ENCODE measurements at places on chromosomes 7 and 10.

DNA sequence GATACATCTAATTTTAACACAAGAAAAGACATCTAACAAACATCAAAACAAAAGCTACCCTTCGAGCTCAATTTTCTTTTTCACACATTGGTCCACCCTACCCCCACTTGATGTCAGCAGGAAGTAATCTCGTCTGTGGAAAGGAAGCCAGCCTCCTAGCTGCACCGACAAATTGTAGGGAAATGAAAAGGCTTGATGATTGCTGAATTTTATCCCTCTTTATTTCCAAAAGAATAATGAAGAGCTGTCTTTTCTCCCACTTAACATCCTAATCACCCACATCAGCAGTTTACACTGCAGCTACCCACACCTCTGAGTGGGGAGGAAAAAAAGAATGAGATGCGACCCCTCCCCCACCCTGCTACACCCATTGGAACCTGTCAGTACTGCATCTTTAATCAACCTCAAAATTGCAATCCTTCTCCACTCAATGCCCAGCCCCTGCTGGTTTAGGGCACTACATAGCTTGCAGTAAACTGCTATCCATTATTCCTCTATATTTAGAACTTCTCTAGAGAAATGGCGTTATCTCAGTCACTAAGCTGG, 10.6 kb upstream of the CPVL start:
- DNase-seq = no peak

GRCh38 chr10:124728830-124729661, 15.1 kb downstream of the FAM53B start:
- DNase-seq = no peak

DNA sequence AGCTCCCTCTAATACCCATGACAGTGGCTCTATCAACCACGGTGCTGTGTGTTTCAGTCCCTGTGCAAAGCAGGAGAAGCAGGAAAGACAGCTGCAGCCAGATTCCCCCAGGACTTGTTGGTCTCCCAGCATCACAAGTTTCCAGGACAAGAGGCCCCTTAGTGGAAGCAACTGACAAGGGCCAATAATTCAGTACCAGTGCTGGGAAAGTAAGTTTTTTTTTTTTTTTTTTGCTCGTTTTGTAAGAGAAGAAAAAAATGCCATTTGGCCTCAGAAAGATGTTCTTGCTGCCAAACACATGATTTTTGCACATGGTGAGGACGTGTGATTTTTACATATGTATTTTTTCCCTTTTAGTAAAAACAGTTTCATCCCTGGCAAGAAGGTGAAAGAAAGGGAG, 284.2 kb upstream of the ZMIZ1 start:
- DNase-seq = no peak

- DNase-seq = no peak
Observed at GRCh38 chr7:17043012-17043877, 161.5 kb upstream of the AGR3 start.

DNA sequence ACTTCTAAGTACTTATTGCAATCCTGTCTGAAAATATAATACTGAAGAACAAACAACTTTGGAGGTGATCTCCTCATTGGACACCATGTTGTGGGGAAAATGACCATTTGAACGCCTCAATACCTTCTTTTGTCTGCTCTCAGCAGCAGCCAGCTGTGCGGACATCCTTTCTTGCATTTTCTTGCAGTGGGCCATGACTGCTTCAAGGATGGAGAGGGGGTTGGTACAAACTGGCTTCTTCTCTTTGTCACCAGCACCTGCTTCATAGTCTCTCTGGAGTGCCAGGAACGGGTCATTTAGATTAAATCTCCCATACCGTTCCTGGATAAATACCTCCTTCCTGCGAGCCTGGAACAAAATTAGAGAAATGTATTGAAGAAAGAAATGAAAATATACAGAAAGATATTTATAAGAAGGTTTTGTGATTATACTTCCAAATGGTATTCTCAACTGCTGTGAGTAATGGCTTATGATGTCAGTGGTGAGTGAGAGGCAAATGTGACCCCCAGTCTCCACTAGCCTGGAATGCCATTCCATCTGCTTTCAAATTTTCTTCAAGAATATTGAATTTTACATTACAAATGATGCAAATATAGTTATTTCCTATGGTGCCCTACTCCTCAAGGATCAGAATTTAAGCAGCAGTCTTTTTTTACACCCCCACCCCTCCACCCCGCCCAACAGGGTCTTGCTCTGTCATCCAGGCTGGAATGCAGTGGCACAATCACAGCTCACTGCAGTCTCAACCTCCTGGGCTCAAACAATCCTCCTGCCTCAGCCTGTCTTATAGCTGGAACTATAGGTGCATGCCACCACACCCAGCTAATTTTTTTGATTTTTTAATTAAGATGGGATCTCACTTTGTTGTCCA, 62.4 kb downstream of the CTTNBP2 start:
- no peak for DNase-seq

- DNase-seq = no peak
Observed at GRCh38 chr7:76233538-76234281, 32.0 kb downstream of the SRRM3 start.

Data from stimulated activated CD8-positive, alpha-beta memory T cell treated with anti-CD3 and anti-CD28 coated beads, Interleukin-4, amount 100 ng/mL, for 24 hours (primary cell).